ENCODE measurements at places on chromosomes 5 and 9. TPM values are rescaled to one million over a fixed set of nuclear protein-coding genes. Genes with fewer than 3 reads are reported as not detected.

The ANKDD1B gene
- 0.79 TPM for total RNA-seq

The CDC42SE2 gene
- total RNA-seq = 37.6 TPM

The SAXO1 gene
- total RNA-seq = 0.10 TPM

The SLC45A2 gene
- total RNA-seq = not detected

The SPATA6L gene
- total RNA-seq = 25.0 TPM

DNA sequence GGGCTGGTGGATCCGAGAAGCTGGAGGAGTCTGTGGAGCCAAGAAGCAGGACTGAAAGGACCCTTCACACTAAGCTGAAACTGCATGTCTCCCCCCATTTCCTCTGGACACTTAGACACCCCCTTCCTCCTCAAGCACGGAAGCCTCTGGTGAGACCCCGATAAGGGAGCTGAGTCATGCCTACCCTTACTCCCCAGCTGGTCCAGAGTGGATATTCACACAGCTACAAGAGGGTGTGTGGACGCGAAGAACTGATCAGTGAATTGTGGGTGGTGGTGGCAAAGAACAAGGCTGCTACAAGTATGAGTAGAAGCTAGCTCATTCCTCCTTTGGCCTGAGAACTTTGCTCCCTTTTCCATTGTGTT, 4.3 kb downstream of the TLN1 start:
- no peaks in the 10 kb centered on the region for H3K27me3 ChIP-seq
- peak overlapping the region; percentile 22 for H3K4me3 ChIP-seq
- no peak overlapping the region for H3K27ac ChIP-seq
- H3K4me1 ChIP-seq = peaks cover 34% of the 10 kb centered on the region
- no peak for DNase-seq
- H3K36me3 ChIP-seq = no peaks in the 10 kb centered on the region

DNA sequence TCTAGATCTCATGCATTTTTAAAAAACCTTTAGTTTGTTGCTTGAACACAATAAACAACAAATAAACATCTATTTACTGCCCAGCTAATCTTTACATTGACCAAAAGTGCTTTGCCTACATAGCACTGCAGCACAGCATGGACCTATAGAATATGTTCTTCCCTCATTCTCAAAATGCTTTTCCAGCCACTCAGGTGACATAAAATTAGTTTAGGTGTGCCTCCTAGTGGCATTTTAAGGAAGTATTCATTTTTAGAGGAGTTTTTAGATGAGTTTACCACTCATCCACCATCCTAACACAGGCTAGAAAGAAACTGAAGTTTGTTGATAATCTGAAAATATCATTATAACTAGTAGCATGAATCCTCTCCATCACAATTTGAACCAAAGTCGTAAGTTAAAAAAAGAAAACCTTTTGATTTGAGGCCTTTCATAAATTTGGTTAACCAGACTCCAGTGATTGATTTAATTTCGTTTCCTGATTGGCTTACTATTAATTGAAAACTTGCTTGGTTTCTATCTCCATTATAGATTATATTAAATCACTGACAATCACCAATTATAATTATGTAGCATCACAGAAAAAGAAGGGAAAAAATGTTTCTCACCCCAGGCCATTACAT, 12.6 kb downstream of the PLGRKT start:
- no peak overlapping the region for H3K4me3 ChIP-seq
- H3K27me3 ChIP-seq = no peaks in the 10 kb centered on the region
- H3K27ac ChIP-seq = no peak overlapping the region
- no peaks in the 10 kb centered on the region for H3K4me1 ChIP-seq
- DNase-seq = no peak
- H3K36me3 ChIP-seq = no peaks in the 10 kb centered on the region

GRCh38 chr5:18984559-18985080, 1003.4 kb downstream of the CDH18 start:
- H3K4me3 ChIP-seq = no peak overlapping the region
- H3K4me1 ChIP-seq = no peaks in the 10 kb centered on the region
- H3K36me3 ChIP-seq = no peaks in the 10 kb centered on the region
- no peak overlapping the region for H3K27ac ChIP-seq
- no peak for DNase-seq
- H3K27me3 ChIP-seq = no peaks in the 10 kb centered on the region

- H3K27me3 ChIP-seq = no peaks in the 10 kb centered on the region
- H3K4me3 ChIP-seq = no peak overlapping the region
- H3K4me1 ChIP-seq = peaks cover 4% of the 10 kb centered on the region
- H3K27ac ChIP-seq = no peak overlapping the region
Measured at GRCh38 chr9:137582286-137582860, 3.6 kb upstream of the DPH7 start.

GRCh38 chr9:35690614-35691333, 1.0 kb upstream of the TPM2 start:
- no peaks in the 10 kb centered on the region for H3K27me3 ChIP-seq
- H3K36me3 ChIP-seq = no peaks in the 10 kb centered on the region
- H3K27ac ChIP-seq = peak overlapping the region; percentile 93
- H3K4me1 ChIP-seq = peaks cover 13% of the 10 kb centered on the region
- H3K4me3 ChIP-seq = peak overlapping the region; percentile 66

- no peaks in the 10 kb centered on the region for H3K36me3 ChIP-seq
- no peak overlapping the region for H3K27ac ChIP-seq
- DNase-seq = no peak
- no peaks in the 10 kb centered on the region for H3K4me1 ChIP-seq
Measured at GRCh38 chr5:127886-128285, 35.9 kb downstream of the PLEKHG4B start.

GRCh38 chr5:126198531-126198930, 224.7 kb upstream of the GRAMD2B start:
- H3K4me3 ChIP-seq = no peak overlapping the region
- DNase-seq = no peak
- no peak overlapping the region for H3K27ac ChIP-seq
- no peaks in the 10 kb centered on the region for H3K27me3 ChIP-seq
- no peaks in the 10 kb centered on the region for H3K36me3 ChIP-seq

DNA sequence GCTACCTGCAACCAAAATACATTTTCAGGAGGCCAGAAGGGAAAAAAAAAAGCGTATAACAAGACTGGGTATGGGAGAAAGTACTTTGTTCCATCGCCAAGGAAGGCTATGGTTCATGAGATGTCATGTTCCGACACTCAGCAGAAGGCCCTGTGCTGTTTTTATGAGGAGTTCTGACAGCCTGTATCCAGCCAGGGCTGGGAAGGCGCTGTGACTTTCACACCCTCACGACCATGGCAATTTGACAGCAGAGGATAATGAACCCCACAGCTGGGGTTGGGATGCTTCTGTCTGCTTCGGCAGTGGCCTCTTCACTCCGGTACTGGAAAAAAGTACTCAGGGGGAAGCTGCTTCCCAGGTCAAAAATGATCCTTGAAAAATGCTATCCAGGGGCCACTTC, 154.4 kb downstream of the PRELID2 start:
- no peaks in the 10 kb centered on the region for H3K27me3 ChIP-seq
- no peak overlapping the region for H3K4me3 ChIP-seq
- no peaks in the 10 kb centered on the region for H3K36me3 ChIP-seq
- DNase-seq = no peak

DNA sequence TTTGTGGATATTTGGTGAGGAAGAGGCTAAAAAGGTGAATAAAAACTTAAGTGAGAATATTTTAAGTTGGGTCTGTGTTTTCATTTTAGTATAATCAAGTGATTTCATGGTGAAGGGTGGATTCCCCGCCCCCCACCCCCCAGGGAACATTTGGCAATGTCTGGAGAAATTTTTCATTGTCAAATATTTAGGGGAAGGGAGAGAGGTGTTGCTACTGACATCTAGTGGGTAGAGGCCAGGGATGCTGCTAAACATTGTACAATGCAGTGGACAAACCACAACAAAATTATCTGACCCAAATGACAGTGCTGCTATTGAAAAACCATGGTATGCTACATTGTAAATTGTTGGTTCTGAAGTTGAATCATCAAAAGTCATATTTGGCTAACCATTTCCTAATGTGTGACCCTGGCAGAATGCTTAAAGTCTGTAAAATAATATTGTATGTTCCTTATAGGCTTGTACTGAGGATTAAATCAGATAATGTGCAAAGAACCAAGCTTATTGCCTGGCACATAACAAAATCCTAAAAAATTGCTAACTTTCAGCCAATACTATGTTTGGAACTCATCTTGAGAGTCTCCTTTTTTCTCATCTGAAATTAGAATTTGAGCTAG, 5.6 kb downstream of the C5orf24 start:
- no peaks in the 10 kb centered on the region for H3K27me3 ChIP-seq
- no peak overlapping the region for H3K4me3 ChIP-seq
- no peak overlapping the region for H3K27ac ChIP-seq
- no peaks in the 10 kb centered on the region for H3K36me3 ChIP-seq
- DNase-seq = no peak

DNA sequence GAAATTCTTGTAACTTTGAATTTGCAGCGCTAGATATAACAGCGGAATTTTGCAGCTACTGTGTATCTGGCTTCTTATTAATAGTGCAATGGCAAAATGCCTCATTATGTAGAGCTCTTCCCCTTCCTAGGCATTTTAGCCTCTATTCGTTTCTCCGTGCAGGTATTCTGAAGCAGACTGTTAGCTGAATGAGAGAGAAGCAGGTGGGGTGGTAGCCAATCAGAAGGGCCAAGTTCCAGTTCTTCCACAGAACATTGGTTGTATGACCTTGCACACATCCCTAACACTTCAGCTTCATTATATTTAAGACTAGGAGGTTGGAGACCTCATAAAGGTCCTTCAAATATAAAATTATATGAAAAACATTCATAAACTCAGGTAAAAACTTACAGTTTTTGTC, 1.2 kb upstream of the VPS13A start:
- DNase-seq = no peak
- peaks cover 1% of the 10 kb centered on the region for H3K4me1 ChIP-seq
- H3K27me3 ChIP-seq = no peaks in the 10 kb centered on the region
- H3K4me3 ChIP-seq = no peak overlapping the region

DNA sequence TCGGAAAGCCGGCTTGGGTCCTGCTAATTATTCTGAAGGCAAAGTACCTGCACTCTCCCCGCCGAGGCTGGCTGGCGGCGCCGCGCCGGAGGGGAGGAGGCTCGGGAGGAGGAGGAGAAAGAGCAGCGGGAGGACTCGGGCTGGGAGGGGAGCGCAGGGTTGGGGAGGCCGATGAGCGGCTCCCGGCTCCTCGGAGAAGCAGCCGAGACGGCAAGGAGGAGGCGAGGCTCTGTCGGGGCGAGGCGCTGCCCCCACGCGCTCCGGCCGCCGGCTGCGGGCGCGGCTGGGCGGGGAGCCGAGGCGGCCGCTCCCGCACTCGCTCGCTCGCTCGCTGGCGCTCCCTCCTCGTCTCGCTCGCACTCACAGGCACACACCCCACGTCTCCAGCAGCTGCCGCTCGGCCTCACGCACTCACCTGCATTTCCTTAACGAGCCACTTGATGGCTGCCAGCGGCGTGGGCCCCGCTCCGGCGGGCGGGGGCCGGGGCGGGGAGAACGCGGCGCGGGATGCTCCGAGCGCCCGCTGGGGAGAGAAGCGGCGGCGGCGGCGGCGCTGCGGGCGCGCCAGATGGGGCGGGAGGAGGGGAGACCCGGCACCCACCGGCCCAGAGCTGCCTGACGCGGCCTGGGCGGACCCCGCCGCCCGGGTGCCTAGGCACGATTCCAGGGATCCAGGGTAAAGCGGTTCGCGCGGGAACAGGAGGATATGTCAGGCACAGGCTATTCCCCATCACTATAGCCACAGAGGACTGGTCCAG, at the start of gene PTPRD:
Gene PTPRD, minus strand, starts transcription at position 362 of the 758 bp plus-strand sequence.
- H3K27me3 ChIP-seq = no peaks in the 10 kb centered on the region
- no peak within 1 kb of the TSS for H3K27ac ChIP-seq
- H3K4me1 ChIP-seq = no peaks in the 10 kb centered on the region
- H3K36me3 ChIP-seq = no peaks in the 10 kb centered on the region
- DNase-seq = peak; percentile 16

DNA sequence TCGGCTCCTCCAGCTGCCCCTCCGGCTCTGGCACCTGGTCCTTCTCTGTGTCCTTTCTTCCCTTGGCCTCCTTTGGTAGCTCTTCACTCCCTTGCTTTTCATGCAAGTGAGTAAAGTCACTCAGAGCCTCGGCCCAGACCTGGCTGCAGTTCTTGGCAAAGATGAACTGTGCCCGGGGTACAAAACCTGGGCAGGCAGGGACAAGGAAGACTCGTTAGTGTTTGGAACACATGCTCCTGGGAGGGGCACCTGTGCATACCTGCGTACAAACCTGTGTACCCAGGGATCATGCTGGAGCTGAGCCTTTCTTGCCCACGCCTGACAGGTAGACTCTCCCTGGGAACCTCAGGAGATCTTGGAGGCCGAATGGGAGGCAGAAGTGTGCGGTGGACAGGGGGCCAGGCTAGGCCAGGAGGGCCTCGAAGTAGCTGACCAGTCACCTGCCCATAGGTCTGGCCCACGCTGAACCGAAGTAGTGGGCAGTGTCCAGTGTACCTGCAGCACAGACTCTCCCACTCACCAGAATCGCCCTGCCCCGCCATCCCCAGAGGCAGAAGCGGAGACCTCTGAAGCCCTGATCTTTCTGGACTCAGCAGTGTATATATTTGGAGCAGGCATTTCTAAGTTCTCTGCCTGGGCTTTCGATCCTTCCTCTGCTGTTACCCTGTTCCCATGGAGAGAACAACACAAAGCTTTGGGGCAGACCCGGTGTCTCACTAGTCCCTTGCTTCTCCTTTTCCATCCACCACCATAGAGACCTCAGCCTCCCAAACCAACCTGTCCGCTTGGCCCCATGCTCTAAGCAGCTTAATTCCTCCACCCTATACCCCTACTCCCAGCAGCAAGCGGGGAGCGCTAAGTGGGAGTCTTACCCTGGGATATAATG, 41.9 kb upstream of the TESK1 start:
- DNase-seq = no peak
- no peaks in the 10 kb centered on the region for H3K27me3 ChIP-seq
- H3K27ac ChIP-seq = peak overlapping the region; percentile 12
- no peak overlapping the region for H3K4me3 ChIP-seq
- H3K4me1 ChIP-seq = peaks cover 3% of the 10 kb centered on the region

DNA sequence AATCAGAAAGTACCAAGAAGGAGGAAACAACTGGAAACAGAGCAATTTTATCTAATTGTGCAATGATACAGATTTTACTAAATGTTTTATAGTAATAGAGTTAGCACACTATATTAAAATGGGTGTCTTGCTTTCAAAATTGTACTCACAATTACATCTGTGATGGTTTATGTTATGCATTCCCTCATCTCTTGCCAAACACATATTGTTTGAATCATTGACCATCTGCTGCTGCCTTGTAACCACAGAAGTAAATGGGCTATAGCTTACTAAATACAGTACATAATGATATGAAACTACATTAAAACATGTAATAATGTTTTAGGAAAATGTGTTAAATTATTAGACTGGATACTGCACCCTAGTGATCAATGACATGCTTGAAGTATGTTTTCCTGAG, 158.1 kb downstream of the SLC25A46 start:
- no peak overlapping the region for H3K4me3 ChIP-seq
- H3K4me1 ChIP-seq = no peaks in the 10 kb centered on the region
- no peaks in the 10 kb centered on the region for H3K36me3 ChIP-seq
- H3K27me3 ChIP-seq = no peaks in the 10 kb centered on the region

- H3K27me3 ChIP-seq = no peaks in the 10 kb centered on the region
- H3K4me1 ChIP-seq = no peaks in the 10 kb centered on the region
- H3K36me3 ChIP-seq = no peaks in the 10 kb centered on the region
- no peak for DNase-seq
Measured at GRCh38 chr5:129080766-129081165, 13.8 kb upstream of the ISOC1 start.

GRCh38 chr5:53133020-53133419, 23.5 kb upstream of the MOCS2 start:
- no peak overlapping the region for H3K4me3 ChIP-seq
- no peaks in the 10 kb centered on the region for H3K27me3 ChIP-seq
- H3K36me3 ChIP-seq = no peaks in the 10 kb centered on the region
- no peak for DNase-seq
- no peaks in the 10 kb centered on the region for H3K4me1 ChIP-seq
